ENCODE measurements at places on chromosomes 2 and 18.
A peak's percentile ranks its signal among the peaks of the same experiment; 100 is the strongest.

DNA sequence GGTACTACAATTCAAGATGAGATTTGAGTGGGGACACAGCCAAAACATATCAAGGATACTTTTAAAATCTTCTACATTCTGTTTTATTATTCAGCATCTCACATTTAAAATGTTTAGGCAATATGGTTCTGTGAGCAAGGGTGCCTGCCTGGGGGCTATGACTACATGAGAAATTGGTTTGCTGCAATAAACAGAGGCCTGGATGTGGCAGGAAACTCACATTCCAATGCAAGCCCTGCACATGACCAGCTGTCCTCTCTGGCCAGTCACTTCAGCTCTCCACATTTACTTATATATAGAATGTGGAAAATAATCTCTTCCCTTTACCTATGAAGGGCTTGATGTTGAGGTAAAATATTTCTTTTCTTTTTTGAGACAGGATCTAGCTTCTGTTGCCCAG lies 193.4 kb downstream of the LRRTM1 start:
- DNase-seq, result no peak

- DNase-seq, result no peak
Observed at GRCh38 chr2:15751477-15751876, 159.8 kb downstream of the DDX1 start.

DNA sequence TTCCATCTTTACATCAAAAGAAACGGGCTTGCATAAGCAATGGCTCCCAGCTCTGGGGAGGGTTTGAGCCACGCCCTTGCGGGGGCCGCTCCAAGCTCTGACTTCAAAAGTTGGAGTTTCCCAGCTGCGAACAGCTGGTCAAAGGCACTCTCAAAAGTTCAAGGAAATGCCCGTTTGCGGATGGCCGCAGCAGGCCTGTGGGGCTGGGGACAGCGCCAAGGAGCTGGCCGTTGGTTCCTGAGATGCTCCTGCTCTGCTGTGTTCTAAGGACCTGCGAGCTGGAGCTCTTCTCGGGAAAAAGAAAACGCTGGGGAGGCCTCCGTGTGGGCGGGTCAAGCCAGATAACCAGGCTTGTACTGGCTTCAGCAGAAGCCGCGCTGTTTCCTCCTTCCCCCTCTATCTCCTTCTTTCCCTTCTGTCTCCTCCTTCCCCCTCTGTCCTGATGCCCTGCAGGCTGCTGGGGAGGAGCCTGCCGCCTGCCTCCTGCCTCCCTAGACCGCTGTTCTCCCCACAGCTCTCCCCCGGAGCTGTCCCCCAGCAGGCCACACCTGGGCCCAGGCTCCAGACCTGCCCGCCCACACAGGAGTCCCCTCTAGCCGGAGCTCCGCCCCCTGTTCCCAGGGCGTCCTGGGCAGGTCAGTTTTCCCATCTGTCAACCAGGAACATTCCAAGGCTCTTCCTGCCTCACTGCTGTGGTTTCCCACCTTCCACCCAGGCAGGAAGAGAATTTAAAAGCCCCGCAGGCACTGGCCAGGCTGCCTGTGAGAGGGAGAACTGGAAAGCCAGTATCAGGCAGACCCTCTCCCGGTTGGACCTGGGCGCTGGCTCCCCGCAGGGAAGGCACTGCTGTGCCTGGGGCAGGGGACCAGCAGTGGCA lies 14.1 kb downstream of the KLF11 start:
- peak; percentile 61 for DNase-seq

DNA sequence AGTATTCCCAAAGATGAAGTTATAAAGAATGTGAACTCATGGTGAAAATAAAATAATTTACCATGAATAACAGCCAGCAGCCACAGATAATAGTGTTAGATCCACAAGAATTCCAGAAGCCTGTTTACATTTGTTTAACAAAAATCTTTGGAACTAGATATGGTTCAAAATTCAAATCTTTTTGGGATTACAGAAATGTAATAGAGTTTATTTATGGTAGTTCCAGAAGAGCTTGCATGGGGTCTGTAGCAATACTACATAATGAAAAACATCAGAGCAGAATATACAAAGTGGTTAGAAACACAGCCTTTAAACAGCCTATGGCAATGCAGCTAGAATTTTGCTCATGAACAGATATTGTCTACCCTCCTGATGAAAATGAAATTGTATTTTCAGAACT lies 179.1 kb downstream of the RDH14 start:
- DNase-seq, result no peak

GRCh38 chr18:31707815-31708214 lies 23.4 kb upstream of the B4GALT6 start:
- DNase-seq, result no peak

GRCh38 chr2:186691231-186691630 lies 2.6 kb upstream of the FAM171B start:
- DNase-seq, result no peak

DNA sequence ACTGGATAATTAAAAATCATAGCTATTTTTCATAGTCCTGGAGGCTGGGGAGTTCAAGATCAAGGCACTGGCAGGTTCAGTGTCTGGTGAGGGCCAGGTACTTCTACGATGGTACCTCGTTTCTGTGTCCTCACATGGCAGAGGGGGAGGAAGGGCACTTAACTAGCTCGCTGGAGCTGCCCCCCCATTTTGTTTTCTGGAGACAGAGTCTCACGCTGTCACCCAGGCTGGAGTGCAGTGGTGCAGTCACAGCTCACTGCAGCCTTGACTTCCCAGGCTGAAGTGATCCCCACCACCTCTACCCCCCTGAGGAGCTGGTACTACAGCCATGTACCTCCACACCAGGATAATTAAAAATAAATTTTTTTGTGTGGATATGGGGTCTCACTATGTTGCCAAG lies 40.3 kb downstream of the ASB1 start:
- DNase-seq, result no peak

- no peak for DNase-seq
Observed at GRCh38 chr2:76928026-76928425, 594.1 kb downstream of the LRRTM4 start.

GRCh38 chr2:37871456-37872191 lies 53.5 kb upstream of the RMDN2 start:
- no peak for DNase-seq

DNA sequence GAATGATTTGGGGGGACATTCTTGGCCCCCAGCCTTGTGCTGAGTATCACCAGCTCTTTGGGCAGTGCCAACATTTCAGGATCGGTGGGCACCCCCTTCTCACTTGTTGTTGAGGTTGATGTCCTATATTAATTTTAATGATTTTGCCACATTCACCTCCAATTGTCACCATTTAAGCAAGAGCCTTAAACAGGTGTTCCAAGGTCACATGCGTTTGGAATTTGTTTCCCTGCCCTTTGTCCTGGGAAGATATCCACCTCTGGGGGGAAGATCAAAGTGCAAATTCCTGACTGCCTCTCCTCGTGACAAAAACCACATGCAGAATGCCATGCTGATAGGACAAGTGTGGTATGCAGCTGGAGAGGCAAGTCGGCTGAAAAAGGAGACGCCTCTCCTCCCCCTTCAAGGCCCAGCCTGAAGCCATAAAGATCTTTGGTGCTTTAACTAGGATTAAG lies 72.5 kb upstream of the ID2 start:
- DNase-seq, result no peak

- DNase-seq, result no peak
Observed at GRCh38 chr2:171579481-171579880, 57.2 kb downstream of the CYBRD1 start.

- DNase-seq, result peak; percentile 74
Observed at GRCh38 chr2:70994009-70994698, 519 bp downstream of the TEX261 start.

GRCh38 chr2:183164650-183165015 lies 40.4 kb downstream of the NUP35 start:
- DNase-seq, result no peak

- no peak for DNase-seq
Observed at GRCh38 chr2:168633200-168633599, 169.2 kb upstream of the NOSTRIN start.

DNA sequence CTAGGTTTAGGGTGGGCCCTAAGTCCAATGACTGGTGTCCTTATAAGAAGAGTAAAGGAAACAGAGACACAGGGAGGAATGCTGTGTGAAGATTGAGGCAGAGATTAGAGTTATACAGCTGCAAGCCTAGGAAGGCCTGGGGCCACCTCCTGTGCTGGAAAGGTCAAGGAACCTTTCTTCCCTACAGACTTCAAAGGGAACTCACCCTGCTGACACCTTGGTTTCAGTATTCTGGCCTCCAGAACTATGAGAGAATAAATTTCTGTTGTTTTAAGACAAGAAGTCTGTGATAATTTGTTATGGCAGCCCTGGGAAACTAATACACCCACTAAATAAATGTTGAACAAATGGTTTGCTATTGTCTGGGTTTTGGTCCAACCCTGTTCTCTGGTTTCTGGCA lies 102.3 kb upstream of the NEUROD1 start:
- no peak for DNase-seq
